ENCODE measurements at places on chromosomes 3 and 15. TPM values are rescaled to one million over a fixed set of nuclear protein-coding genes. Genes with fewer than 3 reads are reported as not detected.

Gene INAFM2
- 7.0 TPM for total RNA-seq

Gene RTP4
- not detected for total RNA-seq

Gene ZBBX
- not detected for total RNA-seq

Gene GP9
- not detected for total RNA-seq

Gene CPNE9
- 0.30 TPM for total RNA-seq

Gene GRM7
- total RNA-seq = not detected

Gene CLDN16
- 0.03 TPM for total RNA-seq

Gene HACL1
- 28.6 TPM for total RNA-seq

Gene STAB1
- total RNA-seq = 0.07 TPM

Gene CHRFAM7A
- total RNA-seq = 7.1 TPM

Gene GABRA5
- total RNA-seq = 104 TPM

Gene KCNMB3
- total RNA-seq = 1.7 TPM

Gene CKMT1A
- 2.8 TPM for total RNA-seq

Gene ARHGEF26
- 11.2 TPM for total RNA-seq

Gene MYZAP
- 1.3 TPM for total RNA-seq

Gene C3orf62
- 1.5 TPM for total RNA-seq

Gene PLA2G4B
- 1.6 TPM for total RNA-seq

Gene HTR3E
- total RNA-seq = not detected

Gene CCR9
- 0.03 TPM for total RNA-seq

Gene KIF7
- 4.9 TPM for total RNA-seq

Gene ACKR2
- not detected for total RNA-seq

Gene REC114
- not detected for total RNA-seq

Gene LRRC31
- total RNA-seq = not detected

Gene MRPS11
- 82.0 TPM for total RNA-seq

Gene GABRG3
- total RNA-seq = 0.62 TPM

Gene COL7A1
- 147 TPM for total RNA-seq

Gene USP13
- 12.7 TPM for total RNA-seq

Gene CLDN18
- total RNA-seq = not detected

Gene TRH
- total RNA-seq = not detected

Gene ACSBG1
- 0.15 TPM for total RNA-seq

Gene LTF
- total RNA-seq = not detected

Gene GOLGA8H
- 2.6 TPM for total RNA-seq

Gene SPATA12
- 0.30 TPM for total RNA-seq

Gene CCR3
- not detected for total RNA-seq

Gene DHX36
- 59.9 TPM for total RNA-seq
